ENCODE measurements at places on chromosomes 2 and 18. TPM values are rescaled to one million over a fixed set of nuclear protein-coding genes. Genes with fewer than 3 reads are reported as not detected.

GRCh38 chr2:36333350-36334012 is 22.1 kb upstream of the CRIM1 start:
- no peaks in the 10 kb centered on the region for H3K27me3 ChIP-seq
- no peak overlapping the region for H3K27ac ChIP-seq
- no peak for DNase-seq
- no peak overlapping the region for H3K4me3 ChIP-seq
- H3K4me1 ChIP-seq, result peaks cover 5% of the 10 kb centered on the region

GRCh38 chr2:215602997-215603396 is 167.1 kb upstream of the FN1 start:
- no peak overlapping the region for H3K27ac ChIP-seq
- H3K27me3 ChIP-seq, result no peaks in the 10 kb centered on the region
- H3K4me1 ChIP-seq, result no peaks in the 10 kb centered on the region
- H3K4me3 ChIP-seq, result no peak overlapping the region
- H3K36me3 ChIP-seq, result no peaks in the 10 kb centered on the region
- DNase-seq, result no peak

Gene CAPG
- 22.8 TPM for total RNA-seq

DNA sequence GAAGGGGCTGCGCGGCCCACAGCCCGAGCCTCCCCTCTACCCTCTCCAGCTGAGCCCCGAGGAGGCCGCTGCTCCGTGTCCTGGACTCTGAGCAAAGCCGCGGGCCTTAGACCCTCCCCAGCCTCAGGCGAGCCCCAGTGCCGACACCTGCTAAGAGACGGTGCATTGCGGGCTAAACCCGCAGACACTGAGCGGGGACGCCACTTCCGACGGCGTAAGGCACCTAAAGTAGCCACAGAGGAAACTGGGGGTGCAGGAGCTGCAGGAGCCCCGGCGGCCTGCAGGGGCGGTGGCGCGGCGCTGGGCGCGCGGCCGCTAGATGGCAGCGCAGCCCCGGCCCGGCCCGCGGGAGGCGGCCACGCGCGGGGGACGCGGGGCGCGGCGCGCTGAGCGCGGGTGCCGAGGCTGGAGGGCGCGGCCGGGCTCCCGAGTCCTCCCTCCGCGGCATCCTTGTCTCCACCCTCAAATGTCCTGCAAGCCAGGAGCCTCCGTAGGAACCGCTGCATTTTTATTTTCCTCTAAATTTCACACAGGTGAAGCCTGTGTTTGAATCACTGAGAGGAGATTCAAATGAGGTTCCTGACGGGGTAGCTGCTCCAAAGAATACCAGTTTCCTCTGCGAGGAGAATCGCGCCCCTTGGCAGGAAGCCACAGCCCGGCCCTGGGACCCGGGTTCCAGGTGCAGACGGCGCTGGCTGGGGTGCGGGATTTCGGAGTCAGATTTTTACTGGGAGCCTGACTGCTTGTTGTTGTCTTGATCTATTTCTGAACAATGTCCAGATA is 650.5 kb downstream of the GALR1 start:
- H3K4me1 ChIP-seq, result peaks cover 9% of the 10 kb centered on the region
- no peak overlapping the region for H3K4me3 ChIP-seq
- no peak overlapping the region for H3K27ac ChIP-seq
- DNase-seq, result peak; percentile 59
- H3K36me3 ChIP-seq, result no peaks in the 10 kb centered on the region

DNA sequence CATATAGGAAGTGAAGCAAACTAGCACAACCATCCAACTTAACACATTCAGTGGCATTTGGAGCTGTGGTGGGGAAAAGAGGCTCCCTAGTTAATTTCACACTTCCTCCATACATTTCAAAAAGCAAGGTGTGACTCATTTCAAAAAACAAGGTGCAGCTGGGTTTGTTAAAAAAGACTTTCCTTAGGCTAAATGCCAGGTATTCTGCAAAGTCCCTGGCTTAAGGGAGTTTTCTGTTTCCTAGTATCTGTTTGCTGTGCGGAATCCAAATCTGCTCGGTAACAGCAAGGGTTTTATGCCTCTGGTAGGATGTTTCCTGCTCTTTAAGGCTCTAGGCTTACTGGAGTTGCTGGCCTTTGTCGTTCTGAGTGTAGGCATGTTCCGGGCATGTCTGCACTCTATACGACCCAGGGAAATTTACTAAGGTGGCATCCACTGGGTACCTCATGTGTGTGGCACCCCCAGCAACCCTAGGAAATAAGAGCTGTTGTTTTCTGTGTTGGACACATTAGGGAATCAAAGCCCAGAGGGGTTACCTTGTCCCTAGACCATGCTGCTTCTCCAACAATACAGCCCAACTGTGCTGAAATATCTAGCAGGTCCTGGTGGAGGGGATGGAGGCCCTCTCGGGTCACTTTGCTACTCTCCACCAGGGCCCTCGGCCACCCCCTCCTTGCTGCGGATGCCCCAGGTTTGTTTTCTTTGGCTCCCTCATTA is 634 bp upstream of the MSGN1 start:
- H3K36me3 ChIP-seq, result no peaks in the 10 kb centered on the region
- H3K27ac ChIP-seq, result no peak overlapping the region
- no peaks in the 10 kb centered on the region for H3K4me1 ChIP-seq
- no peaks in the 10 kb centered on the region for H3K27me3 ChIP-seq
- no peak for DNase-seq
- no peak overlapping the region for H3K4me3 ChIP-seq

- no peak overlapping the region for H3K4me3 ChIP-seq
- H3K27me3 ChIP-seq, result no peaks in the 10 kb centered on the region
- H3K4me1 ChIP-seq, result peaks cover 4% of the 10 kb centered on the region
- no peak for DNase-seq
- H3K36me3 ChIP-seq, result no peaks in the 10 kb centered on the region
These were observed 1.4 kb downstream of the SMC6 start for GRCh38 chr2:17752246-17752645.

DNA sequence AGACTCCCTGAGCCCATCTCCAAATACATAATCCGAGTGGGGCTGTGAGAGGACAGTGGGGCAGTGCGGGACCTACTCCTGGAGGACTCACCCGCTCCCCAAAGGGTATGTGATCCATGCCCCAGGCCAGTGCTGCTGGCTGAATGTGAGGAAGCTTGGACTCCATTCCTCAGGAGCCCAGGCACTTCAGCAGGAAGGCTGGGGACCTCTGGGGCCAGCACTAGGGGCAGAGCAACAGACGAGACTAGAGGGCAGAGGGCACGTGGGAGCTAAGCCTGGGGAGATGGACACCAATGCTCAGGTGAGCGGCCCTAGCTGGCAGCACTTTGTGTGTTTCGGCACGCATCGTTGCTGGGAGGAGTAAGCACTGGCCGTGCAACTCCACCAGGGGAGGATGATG is 84.9 kb downstream of the MALT1 start:
- no peak overlapping the region for H3K4me3 ChIP-seq
- DNase-seq, result no peak
- H3K27me3 ChIP-seq, result no peaks in the 10 kb centered on the region
- H3K4me1 ChIP-seq, result peaks cover 1% of the 10 kb centered on the region
- no peak overlapping the region for H3K27ac ChIP-seq

Gene CYP1B1
- 5.6 TPM for total RNA-seq

Measured in ovary (tissue), 10 donors.